ENCODE measurements at places on chromosomes 11 and 22. TPM values are rescaled to one million over a fixed set of nuclear protein-coding genes. Genes with fewer than 3 reads are reported as not detected.

The KCNQ1 gene
- polyA plus RNA-seq: not detected

The CFL1 gene
- 2,650 TPM for polyA plus RNA-seq

The TRIM6 gene
- polyA plus RNA-seq: 1.9 TPM

The PDHX gene
- polyA plus RNA-seq: 33.4 TPM

The PLA2G6 gene
- 6.5 TPM for polyA plus RNA-seq

The PPP2R5B gene
- 16.4 TPM for polyA plus RNA-seq

The ARSA gene
- polyA plus RNA-seq: 32.9 TPM
